KBM-7 (cell line): ENCODE measurements at places on chromosomes 1 and 21.

- DNase-seq = no peak
Observed at GRCh38 chr1:78009276-78009675, 4.5 kb downstream of the DNAJB4 start.

DNA sequence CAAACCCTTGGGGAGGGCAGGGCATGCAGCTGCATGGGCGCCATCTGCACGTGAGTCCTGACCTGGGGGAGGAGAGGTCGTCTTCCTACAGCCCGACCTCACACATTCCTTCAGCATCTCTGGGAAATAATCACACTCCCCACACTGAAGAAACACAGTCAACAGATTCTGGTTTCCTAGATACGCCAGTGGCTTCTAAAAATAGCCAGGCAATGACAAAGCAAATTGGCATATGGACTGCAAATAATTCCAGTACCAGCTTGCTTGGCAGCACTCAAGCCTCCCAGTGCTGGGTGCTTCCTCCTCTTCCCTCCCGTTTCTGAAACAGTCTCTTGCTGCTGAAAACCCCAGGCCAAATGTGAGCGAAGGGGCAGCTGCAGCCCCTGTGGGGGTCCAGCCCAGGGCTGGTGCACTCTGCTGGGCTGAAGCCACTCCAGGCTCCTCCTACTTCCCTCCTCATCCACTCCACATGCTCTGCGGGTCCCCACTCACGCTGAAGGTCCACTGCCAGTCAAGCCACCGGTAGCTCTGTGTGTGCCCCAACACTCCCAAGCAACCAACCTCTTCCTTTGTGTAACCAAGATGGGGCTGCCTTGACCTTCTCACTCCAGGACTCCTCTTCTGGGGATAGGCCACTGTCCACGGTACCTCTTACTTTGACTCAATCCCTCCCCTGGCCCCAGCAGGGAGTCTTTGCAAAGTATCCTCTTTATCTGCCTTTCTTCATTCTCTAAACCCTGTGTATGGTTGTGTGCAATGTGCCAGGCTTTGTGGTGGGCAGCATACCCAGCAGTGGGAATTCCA, 69.0 kb downstream of the KCND3 start:
- peak; percentile 11 for DNase-seq

DNA sequence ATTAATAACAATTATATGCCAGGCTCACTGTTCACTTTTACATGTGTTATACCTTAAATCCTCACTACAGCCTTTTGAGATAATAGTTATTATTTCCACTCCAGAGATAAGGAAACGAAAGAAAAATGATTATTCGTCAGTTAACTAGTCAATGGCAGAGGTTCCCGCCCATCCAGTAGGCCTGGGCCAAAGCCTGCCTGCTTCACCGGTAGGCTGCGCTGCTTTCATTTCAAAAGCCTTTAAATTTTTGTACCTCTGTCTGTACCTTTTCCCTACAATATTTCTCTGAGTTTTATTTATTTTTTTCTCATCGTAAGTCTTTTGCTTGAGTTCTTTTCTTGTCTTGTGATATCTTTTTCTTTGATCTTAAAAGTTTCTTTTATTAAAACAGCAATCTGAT, 3.6 kb downstream of the GPR52 start:
- no peak for DNase-seq

GRCh38 chr1:93437976-93438605, 9.8 kb upstream of the FNBP1L start:
- DNase-seq = peak; percentile 71

GRCh38 chr1:95233319-95233736, 682 bp upstream of the RWDD3 start:
- no peak for DNase-seq

- peak; percentile 23 for DNase-seq
Observed at GRCh38 chr1:62433861-62434617, 2.8 kb upstream of the USP1 start.
